ENCODE measurements at places on chromosomes 2 and 18.

DNA sequence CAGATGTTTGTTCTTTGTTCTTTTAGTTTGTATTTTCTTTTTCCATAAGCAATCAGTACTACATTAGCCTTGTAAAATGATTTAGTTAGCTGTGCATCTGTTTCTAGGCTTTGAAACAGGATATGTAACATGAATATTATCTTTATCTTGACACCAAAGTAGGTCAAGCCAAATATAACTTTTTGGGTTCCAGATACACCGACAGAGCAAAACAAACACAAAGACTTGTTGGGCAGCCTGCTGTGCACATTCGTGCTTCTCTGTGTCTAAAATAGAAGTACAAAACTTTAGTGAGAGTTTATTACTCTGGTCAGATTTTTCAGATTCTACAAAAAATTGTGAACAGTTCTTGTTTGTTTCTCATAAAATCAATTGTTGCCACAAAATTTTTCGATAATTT, 1059.3 kb upstream of the GYPC start:
- no peak for DNase-seq

GRCh38 chr18:35042389-35043071, 1.3 kb downstream of the MAPRE2 start:
- no peak for DNase-seq

DNA sequence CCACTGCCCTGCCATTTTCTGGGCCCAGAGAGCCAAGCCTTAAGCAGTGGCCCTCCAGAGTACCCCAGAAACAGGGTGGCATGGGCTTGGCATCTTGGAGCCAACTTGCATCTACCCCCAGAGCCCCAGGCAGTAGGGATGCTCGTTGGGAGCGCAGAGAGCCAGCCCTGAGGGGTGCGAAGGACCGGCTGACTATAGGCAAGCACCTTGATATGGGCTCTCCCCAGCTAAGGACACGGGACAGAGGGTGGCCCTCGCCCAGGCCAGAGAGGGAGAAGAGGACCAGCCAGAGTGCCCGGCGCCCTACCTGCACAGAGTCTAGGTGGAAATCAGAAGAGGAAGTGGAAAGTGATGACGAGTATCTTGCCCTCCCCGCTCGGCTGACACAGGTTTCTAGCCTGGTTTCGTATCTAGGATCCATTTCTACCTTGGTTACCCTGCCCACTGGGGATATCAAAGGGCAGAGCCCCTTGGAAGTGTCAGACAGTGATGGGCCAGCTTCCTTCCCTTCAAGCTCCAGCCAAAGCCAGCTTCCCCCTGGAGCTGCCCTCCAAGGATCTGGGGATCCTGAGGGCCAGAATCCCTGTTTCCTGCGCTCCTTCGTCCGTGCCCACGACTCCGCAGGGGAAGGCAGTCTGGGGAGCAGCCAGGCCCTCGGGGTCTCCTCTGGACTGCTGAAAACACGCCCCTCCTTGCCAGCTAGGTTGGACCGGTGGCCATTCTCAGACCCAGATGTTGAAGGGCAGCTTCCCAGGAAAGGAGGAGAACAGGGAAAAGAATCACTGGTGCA, 16.2 kb downstream of the CEP68 start:
- DNase-seq = no peak

DNA sequence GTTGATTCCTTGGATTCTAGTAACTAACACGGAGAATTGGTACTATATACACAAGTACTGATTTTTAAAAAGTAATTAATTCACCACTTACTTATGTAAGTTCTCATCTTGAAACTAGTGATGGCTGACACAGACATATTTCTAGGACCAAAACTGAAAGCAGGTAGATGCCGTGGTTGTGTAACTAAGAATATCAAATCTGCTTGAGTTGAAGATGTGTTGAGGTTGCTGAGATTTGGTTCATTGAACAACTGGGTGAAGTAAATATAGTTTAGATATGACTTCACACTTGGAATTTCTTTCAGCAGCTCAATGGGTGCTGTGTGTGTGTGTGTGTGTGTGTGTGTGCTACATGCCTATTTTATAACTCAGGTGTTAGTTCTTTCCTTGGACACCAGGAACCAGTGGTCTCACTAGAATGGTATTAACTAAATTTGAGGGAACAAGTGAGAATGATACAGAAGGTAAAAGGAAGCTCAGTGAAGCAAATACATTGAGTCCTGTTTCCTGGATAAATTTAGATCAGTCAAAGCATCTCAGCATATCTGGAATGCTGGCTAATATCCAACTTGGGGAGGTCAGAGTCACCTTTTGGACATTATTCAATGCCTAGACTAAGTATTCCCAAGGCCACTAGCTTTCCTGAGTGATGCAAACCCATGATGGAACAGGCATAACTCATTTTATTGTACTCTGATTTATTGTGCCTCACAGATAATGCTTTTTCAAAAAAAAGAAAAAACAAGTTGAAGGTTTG, 110.7 kb upstream of the ZEB2 start:
- peak; percentile 18 for DNase-seq

- DNase-seq = no peak
These were observed 226.3 kb upstream of the SPOPL start for GRCh38 chr2:138275292-138275690.

DNA sequence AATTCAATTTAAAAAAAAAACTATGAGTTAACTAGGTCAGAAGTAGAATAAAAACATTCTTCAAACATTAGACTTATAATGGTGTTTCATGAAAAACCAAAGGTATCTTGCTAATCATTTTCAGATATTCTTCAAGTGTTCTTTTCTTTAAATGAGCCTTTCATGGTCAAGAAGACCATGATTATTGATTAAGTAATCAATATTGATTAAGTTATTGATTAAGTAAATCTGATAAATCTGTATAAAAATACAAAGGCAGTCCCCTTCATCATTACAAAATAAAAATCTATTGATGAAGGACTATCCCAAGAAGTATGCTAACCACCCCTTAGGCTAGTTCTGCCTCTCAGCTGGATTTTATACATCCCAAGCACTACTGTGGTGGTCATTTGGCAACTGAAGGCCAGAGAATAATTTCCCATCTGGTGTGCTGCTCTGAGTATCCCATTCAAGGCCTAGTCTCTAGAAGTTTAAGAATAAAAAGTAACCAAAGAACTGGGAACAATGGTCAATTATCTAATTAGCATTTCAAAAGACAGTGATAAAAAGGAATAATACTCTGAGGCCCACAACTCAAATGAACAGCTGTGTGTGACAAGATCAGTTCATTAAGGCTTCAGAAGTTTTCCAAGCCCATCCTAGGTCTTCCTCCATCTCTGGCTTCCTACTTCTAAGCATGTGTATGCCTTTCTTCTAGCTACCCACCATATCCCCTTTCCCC, 63.5 kb downstream of the TCF4 start:
- no peak for DNase-seq

DNA sequence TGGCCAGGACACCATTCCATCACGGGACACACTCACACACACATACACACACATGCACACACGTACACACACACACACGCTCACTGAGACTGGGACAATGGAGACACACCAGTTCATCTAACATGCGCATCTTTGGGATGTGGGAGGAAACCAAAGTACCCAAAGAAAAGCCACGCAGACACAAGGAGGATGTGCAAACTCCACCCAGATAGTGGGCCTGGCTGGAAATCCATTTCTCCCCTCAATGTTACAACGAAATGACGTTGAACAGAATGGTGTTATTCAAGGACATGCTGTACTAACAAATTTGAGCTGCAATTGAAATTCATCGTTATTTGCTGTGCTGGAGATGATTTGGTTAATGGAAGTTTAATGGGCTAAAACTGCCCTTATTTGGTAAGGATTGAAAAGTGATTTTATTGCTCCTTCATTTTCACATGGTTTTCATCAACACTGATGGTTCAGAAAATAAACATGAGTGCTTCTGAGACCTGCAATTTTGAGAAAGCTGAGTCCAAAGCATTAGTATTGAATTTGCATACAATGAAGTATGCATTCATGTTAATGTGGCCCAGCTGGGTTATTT, 110.0 kb downstream of the KCNE4 start:
- DNase-seq = peak; percentile 43

DNA sequence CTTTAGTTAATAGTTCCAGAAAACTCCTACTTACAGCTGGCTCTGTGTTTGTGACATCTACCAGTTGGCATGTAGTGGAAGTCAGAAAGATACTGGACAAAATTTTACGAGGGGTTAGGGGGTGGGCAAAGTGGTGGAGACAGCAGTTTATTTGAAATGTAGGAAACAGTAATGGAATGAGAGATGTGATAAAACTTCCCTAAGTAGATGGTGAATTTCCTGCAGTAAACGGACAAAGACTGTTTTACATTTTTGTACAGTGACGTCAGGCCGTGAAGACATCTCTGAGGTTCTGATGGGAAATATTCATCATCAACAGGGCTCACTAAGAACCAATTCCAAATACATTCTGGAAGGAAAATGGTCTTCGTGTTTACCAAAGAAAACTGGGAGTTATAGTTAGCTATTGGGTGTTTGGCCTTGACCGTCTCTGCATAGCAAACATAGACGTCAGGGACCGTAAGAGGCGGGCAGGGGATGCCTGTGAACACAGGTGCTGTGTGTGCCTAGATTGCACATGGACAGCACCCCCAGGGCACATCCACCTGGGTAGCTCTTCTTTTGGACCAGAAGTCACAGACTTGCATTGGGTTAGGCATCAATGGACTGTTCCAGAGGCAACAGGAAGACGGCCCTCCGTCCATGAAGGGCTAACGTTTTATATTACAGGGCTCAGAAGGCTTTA, 131.5 kb downstream of the ZNF516 start:
- DNase-seq = peak; percentile 73

DNA sequence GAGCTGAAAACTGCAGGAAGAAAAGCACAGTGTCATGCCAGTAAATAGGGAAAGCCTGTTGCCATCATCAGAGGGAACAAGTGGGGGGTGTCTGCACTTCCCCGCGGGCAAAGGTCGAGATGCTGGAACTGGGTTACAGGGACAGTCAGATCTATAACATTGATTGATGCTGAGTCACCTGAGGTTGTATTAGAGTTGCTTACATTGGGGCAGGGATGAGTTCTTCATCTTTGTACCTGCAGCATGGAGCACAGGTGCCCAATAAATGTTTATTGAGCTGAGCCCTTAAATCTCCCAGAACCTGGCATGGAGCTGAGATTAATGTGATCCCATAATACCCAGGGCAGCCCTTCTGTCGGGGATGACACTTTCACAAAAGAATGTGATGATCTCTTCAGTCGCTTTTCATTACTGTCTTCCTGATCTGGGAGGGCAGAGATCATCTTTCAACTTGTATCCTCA, 5.9 kb upstream of the RNF152 start:
- DNase-seq = peak; percentile 27

DNA sequence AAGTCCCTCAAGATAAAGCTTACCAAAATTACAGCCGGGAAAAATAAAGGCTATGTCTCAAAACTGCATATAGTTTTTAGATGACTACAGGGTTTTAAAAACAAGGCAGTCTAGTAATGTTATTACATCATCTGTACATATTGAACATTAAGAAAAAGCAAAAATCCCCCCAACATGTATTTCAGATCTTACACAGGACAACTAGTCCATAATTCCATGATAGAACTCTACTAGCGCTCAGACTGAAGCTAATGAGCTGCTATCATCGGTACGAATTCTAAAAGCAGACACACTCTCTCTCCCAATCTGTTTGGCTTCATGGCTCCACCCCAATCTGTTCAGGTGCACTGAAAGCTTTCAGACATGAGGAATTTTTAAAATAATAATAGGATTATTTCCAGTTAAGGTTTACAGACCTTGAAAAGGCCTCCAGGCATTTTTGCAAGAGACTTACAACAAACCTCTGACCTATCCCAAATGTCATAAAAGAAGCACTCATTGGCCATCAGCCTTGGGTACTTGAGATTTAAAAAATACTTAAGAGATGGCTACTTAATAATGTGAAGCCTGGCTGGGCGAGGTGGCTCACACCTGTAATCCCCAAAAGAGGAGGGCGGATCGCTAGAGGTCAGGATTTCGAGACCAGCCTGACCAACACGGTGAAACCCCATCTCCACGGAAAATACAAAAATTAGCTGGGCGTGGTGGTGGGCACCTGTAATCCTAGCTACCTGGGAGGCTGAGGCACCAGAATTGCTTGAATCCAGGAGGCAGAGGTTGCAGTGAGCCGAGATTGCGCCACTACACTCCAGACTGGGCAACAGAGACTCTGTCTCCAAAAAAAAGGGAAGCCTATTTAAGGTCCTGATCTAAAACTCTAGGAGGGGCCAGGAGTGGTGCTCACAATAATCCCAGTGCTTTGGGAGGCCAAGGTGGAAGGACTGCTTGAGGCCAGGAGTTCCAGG, 2.0 kb downstream of the NPC1 start:
- no peak for DNase-seq

- no peak for DNase-seq
These were observed 40.7 kb upstream of the ARHGAP25 start for GRCh38 chr2:68693951-68694350.

DNA sequence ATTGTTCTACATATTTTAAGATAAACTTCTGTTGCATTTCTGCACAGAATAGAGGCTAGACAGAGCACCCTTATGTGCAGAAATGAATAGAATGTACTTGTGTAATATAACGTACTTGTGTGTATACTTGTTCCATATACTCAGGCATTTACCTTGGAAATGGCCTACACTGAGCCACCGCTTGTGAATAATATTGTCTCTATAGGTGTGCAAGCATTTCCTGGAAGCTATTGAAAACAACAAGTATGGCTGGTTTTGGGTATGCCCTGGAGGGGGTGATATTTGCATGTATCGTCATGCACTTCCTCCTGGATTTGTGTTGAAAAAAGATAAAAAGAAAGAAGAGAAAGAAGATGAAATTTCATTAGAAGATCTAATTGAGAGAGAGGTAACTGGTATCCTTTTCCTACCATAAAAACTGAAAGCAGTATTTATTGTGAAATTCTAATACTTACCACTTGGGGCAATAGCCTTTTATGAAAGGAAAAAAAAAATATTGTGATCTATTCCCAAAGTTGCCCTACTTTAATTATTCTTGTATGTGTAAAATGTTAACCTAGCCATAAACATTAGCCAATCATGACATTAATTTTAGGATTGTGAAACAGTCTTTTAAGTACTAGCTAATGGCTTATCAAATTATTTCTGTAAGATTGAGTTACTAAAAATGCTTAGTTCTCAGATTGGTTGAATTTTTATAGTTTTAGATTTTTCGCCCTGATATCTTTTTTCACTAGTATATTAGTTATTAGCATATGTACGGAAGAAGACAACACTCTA, 18.0 kb downstream of the ZC3H15 start:
- DNase-seq = peak; percentile 41

GRCh38 chr2:29309090-29310029, 194.1 kb downstream of the CLIP4 start:
- DNase-seq = peak; percentile 64

- DNase-seq = no peak
These were observed 20.2 kb upstream of the ADAM23 start for GRCh38 chr2:206423147-206423546.

DNA sequence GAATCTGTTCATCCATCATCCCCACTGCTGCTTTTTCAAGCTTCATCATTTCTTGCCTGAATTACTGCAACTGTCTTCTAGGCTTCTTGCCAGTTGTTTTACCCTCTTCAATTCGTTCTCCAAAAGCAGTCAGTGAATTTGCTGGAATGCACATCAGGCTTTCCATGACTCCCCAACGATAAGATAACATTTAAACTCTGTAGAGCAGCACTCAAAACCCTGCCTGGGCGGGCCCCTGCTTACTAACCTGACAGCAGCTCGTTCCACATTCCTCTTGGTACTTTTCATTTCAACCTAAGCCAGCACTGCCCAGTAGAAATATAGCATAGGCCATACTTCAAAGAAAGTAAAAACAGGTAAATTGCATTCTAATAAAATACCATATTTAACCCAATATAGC, 342.9 kb downstream of the SUCLG1 start:
- DNase-seq = no peak

Measured in fibroblast of skin of right quadriceps (primary cell).